HepG2 (cell line): ENCODE measurements at places on chromosomes 12 and 14. TPM values are rescaled to one million over a fixed set of nuclear protein-coding genes. Genes with fewer than 3 reads are reported as not detected.

- no peaks in the 10 kb centered on the region for H3K36me3 ChIP-seq
- no peaks in the 10 kb centered on the region for H3K4me1 ChIP-seq
- no peaks in the 10 kb centered on the region for H3K27me3 ChIP-seq
- no peak for DNase-seq
- H3K4me3 ChIP-seq: no peak overlapping the region
Measured at GRCh38 chr12:60501124-60501729, 905.4 kb downstream of the SLC16A7 start.

ESRRB gene
- polyA plus RNA-seq: 0.33 and 0.35 TPM in 2 replicates

DNA sequence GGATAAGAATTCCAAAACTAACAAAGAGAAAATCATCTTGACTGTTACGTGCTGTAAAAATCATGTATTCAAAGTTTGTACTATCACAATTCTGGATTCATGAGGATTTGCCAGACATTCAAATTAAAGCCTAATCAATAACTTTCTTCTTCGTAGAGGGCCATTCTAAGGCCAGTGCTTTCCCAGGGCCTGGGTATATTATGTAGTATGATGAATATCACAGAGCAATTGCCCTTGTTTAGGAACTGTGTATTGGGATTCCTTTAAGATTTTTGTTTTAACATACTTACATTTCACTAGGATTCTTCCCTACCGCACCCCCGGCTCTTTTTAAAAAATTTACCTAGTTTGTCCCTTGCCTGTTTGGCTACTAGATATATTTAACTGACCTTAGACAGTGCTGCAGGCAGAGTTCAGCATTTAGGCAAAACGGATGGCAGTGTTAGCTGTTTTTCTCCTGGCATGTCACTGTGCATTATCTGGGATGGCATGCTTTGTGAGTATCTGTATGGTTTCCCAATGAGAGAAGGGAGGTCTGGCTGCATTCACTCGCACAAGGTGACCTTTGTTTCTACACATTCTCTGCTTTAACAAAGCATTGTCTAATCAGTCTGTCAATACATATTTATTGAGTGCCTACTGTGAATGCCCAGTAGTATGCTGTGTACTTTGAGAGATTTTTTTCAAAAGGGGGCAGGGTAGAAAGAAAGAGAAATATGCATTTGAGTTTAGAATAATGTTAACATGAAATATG lies 63.3 kb downstream of the ERC1 start:
- H3K4me1 ChIP-seq: peaks cover 38% of the 10 kb centered on the region
- no peak overlapping the region for H3K4me3 ChIP-seq
- peak; percentile 94 for DNase-seq

DNA sequence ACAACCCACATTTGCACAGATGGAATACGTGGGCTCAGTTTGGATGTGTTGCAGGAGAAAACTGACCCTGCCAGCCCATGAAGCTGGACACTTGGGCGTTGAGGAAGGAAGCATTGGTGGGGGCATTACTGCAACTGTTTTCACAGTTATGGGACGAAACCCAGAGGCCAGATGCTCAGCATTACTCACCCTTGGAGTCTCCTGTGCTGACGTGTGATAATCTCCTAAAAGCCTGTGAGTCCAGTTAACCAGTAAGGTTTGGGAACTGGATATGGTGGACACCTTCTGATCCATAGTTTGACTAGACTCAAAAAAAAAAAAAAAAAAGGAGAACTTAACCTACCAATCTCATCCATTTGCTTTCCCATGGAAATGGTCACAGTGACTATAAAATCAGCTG lies 52.8 kb upstream of the EGLN3 start:
- H3K4me3 ChIP-seq: no peak overlapping the region
- no peaks in the 10 kb centered on the region for H3K36me3 ChIP-seq
- peaks cover 6% of the 10 kb centered on the region; the same call in 1 of the 2 replicates for H3K4me1 ChIP-seq
- H3K27me3 ChIP-seq: peaks cover 5% of the 10 kb centered on the region; the same call in 1 of the 2 replicates
- H3K27ac ChIP-seq: no peak overlapping the region
- no peak for DNase-seq

SMCO2 gene
- polyA plus RNA-seq: 0.15 and 0.35 TPM in 2 replicates

DNA sequence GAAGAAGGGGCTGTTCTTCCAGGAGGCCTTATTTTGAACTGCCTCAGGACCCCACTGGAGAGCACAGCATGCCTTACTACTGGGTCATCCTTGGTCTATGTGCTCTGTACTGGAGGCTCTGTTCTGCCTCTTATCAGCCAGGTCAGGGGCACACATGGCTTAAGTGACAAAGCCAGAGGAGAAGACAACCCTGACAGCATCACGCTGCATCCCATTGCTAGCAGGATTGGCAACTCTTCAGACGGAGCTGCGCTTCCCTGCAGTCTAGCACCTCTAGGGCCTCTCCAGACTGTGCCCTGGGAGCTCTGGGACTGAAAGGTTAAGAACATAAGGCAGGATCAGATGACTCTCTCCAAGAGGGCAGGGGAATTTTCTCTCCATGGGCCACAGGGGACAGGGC lies 17.3 kb upstream of the TIGAR start:
- H3K36me3 ChIP-seq: no peaks in the 10 kb centered on the region
- no peaks in the 10 kb centered on the region; the same call in 1 of the 2 replicates for H3K27me3 ChIP-seq
- H3K4me3 ChIP-seq: no peak overlapping the region
- peaks cover 53% of the 10 kb centered on the region for H3K4me1 ChIP-seq
- DNase-seq: no peak

- H3K27me3 ChIP-seq: no peaks in the 10 kb centered on the region
- no peak overlapping the region for H3K4me3 ChIP-seq
- DNase-seq: no peak
- H3K4me1 ChIP-seq: no peaks in the 10 kb centered on the region
- H3K27ac ChIP-seq: no peak overlapping the region
Measured at GRCh38 chr14:99892406-99892805, 99.2 kb downstream of the EML1 start.

IL31 gene
- not detected in 2 replicates for polyA plus RNA-seq

DNA sequence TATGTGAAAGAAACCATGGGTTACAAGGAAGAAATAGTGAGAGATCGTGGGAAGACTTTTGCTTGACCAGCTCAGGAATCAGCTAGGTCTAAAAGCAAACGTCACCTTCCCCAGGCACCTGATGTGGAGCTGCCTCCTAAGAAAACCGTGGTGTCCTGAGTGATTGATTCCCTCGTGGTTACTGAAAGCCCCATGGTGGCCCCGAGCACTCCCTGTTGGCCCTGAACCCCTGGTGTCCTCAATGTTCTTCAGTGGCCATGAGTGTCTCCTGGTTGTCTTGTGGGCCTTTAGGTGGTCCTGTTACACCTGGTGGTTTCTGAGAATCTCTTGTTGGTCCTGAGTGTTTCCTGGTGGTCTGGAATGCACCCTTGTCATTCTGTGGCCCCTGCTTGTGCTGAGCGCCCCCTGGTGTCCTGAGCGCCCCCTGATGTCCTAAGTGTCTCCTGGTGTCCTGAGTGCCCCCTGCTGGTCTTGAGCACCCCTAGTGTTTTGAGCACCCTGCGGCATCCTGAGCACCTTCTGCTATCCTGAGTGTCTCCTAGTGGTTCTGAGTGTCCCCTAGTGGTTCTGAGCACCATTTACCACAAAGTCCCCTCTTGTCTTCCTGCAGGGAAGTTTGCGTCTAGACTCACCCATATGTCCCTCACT lies 518.7 kb downstream of the TMEM121 start:
- H3K4me1 ChIP-seq: no peaks in the 10 kb centered on the region
- no peak overlapping the region for H3K27ac ChIP-seq
- H3K36me3 ChIP-seq: no peaks in the 10 kb centered on the region
- no peak overlapping the region for H3K4me3 ChIP-seq

DNA sequence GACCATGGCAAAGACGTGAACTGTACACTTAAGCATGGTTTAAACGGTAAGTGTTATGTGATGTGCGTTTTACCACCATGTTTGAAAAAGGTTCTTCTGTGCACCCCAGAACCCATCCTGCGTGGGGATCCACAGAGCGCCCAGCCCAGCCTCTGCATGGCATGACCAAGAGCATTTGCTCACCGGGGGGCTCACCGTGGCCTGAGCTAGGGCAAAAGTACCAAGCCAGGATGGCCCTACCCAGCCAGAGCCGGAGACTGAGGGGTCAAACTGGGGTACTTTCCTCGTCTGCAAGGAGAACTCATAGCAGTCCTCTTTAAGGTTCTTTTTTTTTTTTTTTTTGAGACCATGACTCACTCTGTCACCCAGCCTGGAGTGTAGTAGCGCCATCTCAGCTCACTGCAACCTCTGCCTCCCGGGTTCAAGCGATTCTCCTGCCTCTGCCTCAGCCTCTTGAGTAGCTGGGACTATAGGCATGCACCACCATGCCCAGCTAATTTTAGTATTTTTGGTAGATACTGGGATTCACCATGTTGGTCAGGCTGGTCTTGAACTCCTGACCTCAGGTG lies 16.4 kb upstream of the ANKRD9 start:
- no peak for DNase-seq
- peaks cover 49% of the 10 kb centered on the region for H3K4me1 ChIP-seq
- H3K27me3 ChIP-seq: no peaks in the 10 kb centered on the region
- H3K4me3 ChIP-seq: peak overlapping the region; percentile 18; the same call in 1 of the 2 replicates
- H3K27ac ChIP-seq: no peak overlapping the region
- H3K36me3 ChIP-seq: no peaks in the 10 kb centered on the region

GRCh38 chr14:21268617-21269251 lies 508 bp downstream of the HNRNPC start:
- H3K4me1 ChIP-seq: peaks cover 38% of the 10 kb centered on the region
- peak overlapping the region; percentile 91 for H3K27ac ChIP-seq
- peaks cover 5% of the 10 kb centered on the region; the same call in 2 of the 3 replicates for H3K27me3 ChIP-seq
- peak; percentile 77 for DNase-seq
- H3K36me3 ChIP-seq: peaks cover 32% of the 10 kb centered on the region
- peak overlapping the region; percentile 86 for H3K4me3 ChIP-seq

- peaks cover 10% of the 10 kb centered on the region for H3K36me3 ChIP-seq
- H3K4me1 ChIP-seq: no peaks in the 10 kb centered on the region
- DNase-seq: no peak
- H3K27ac ChIP-seq: no peak overlapping the region
- H3K4me3 ChIP-seq: no peak overlapping the region
- H3K27me3 ChIP-seq: no peaks in the 10 kb centered on the region
Measured at GRCh38 chr12:42161529-42161928, 16.9 kb upstream of the GXYLT1 start.

DNA sequence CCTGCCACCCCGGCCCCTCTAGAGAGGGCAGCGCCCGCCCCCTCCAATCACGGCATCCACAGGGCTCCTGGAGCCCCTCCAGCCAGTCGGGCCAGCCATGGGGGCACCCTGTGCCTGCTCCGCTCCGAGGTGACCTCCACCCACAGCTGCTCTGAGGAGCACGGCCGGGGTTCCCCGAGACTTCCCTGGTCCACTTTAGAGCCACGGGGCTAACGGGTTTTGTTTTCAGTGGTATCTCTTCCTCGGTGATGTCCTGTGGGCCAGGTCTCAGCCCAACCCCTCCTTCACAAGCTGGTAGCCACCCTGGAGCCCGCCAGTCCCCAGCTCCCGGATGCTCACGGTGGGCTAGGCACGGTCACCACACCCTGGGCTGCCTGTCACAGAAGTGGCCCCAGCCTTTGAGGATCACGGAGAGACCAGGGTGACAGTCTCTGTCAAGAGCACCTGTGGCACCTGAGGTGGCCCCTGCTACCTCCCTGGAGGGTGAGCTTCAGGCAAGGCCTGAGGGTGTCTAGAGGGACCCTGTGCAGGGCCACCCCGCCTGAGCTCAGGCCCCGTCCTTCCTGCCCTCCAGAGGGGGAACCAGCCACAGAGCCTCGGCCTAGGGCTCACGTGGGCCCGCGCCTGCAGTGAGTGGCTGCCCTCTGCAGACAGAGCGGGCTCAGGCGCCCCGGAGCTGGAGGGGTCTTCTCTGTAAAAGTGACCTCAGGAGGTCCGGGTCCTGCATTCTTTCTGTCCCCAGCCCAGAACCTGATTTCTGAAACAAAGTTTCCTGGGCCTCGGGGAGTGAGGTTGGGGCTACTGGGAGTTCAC lies 146.0 kb upstream of the C14orf180 start:
- no peak overlapping the region for H3K27ac ChIP-seq
- no peaks in the 10 kb centered on the region for H3K4me1 ChIP-seq
- no peaks in the 10 kb centered on the region for H3K36me3 ChIP-seq

PMCH gene
- polyA plus RNA-seq: not detected in 2 replicates

GRCh38 chr14:87411370-87411769 lies 581.6 kb downstream of the GALC start:
- no peak overlapping the region for H3K27ac ChIP-seq
- no peaks in the 10 kb centered on the region for H3K27me3 ChIP-seq
- DNase-seq: no peak
- no peaks in the 10 kb centered on the region for H3K4me1 ChIP-seq
- H3K4me3 ChIP-seq: no peak overlapping the region
